AG04450 (cell line): ENCODE measurements at places on chromosomes 1 and 21.

DNA sequence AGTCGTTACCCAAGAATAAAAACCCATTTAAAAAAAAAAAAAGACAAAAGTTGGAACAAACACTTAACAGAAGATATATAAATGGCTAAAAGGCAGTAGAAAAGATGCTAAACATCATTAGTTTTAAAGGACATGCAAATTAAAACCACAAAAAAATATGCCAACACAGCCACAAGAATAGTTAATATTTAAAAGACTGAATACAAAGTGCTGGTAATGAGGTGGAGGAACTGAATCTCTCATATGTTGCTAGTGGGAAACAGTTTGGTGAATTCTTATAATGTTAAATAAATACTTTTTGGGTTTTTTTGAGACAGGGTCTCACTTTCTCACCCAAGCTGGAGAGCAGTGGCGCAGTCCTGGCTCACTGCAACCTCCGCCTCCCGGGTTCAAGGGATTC, 10.0 kb downstream of the LRRC40 start:
- no peak for DNase-seq

DNA sequence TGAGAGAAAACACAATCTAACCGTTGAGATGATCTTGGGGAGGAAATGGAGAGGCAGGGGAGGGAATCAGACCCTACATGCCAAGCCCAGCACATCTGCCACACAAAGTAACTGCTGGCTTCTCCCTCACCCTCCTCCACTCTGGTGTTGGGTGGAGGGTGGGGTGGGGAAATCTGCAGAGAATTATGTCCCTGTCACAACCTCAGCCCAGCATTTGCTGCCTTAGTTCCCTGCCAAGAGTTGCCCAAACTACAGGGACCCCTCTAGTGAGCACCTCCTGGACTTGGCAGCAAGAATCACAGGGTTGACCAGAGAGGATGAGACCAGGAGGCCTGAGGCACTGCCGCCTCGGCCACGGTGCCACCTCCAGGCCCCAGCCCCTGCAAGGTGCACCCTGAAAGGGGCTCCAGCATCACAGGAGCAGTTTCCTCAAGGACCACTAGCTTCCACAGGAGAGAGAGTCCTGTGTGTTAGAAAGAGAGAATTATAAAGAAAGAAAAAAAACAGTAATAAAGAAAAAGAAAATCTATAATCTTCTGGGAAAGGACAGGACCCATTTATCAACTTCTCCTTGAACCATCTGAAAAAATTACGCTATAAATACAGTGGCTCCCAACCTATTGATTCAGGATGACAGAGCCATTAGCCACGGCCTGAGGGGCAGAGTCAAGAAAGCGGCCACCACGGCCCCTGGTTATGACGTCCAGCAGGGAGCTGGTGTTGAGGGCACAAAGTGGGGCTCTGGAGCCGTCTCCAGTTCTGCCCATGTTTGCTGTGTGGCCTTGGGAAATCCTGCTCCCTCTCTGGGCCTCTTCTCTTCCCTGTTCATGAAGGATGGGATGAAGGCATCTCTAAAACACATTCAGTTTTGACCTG, 451.7 kb downstream of the MATN1 start:
- DNase-seq = no peak

GRCh38 chr1:7236844-7237515, 451.7 kb downstream of the CAMTA1 start:
- no peak for DNase-seq

- DNase-seq = no peak
These were observed 27.5 kb downstream of the LRRC8C start for GRCh38 chr1:89660224-89661061.

- no peak for DNase-seq
These were observed 20.4 kb upstream of the UBXN10 start for GRCh38 chr1:20165522-20165951.

- no peak for DNase-seq
These were observed 258.5 kb downstream of the BACH1 start for GRCh38 chr21:29557200-29557599.

- no peak for DNase-seq
These were observed 434 bp downstream of the EVA1B start for GRCh38 chr1:36322786-36323635.

DNA sequence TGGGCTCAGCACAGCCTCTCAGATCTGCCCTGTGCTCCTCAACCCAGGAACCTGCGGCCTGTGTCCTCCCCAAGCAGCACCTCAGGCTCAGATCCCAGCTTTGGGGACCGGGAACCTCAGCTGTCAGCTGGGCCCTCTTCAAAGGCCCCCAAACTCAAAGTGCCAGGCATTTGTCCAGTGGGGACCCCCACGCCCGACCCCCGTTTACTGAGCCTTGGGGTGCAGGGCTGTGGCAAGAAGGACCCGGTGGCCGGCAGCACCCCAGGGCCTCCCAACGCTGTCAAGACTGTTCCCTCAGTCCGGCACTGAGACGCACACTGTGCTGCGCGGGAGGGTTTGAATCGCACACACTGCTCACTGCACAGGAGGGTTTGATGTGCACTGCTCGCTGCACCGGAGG, 35.0 kb downstream of the MORN1 start:
- no peak for DNase-seq

DNA sequence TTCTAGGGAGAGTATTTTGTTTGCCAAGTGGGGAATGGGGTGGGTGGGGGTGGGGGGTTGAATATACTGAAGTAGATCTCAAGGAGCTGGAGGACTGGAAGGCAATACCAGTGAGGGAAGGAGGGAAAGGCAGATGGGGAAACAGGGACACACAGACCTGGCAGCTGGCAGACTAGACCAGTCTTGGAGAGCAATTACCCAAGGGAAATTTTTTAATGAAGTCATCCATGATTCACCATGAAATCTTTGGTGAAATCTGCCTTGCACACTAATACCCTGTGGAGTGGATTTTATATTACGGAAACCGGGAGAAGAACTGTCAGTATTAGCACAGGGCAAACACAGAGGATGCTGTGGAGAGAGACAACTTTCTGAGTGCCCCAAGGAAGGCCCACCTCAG, 29.7 kb upstream of the MARK1 start:
- no peak for DNase-seq

GRCh38 chr1:21912038-21912758, 24.9 kb downstream of the HSPG2 start:
- no peak for DNase-seq

- no peak for DNase-seq
These were observed 41.3 kb downstream of the LRRC71 start for GRCh38 chr1:156961709-156962108.

DNA sequence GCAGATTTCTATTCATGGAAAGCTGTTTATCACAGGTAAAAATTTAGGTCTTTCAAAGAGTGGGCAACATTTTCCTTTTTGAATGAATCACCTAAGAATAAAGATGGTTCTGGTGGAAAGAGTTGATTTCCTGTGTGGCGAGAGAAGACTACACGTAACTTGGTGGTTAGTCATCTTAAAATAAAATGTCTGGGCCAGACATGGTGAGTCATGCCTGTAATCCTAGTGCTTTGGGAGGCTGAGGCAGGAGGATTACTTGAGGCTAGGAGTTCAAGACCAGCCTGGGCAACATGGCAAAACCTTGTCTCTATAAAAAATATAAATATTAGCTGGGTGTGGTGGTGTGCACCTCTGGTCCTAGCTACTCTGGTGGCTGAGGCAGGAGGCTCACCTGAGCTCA, 65.7 kb downstream of the DISP1 start:
- DNase-seq = peak; percentile 29

DNA sequence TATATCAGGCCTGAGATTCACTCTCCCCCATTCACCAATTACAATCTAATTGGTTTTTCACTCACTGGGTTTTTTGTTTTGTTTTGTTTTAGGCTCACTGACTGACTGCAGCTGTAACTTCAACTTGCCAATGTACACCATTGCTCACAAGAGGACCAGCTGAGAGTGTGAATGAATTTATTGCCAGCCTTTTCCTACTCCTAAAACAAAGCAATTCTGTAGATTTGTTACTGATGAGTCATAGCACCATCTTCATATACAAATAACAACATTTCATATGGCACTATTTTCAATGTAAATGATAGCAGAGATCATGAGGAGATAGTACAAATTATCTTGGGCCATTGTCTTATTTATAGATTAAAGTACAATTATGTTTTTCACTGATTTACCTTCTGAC, 76.0 kb upstream of the DPYD start:
- DNase-seq = no peak

- DNase-seq = no peak
These were observed 42.2 kb downstream of the SPATA17 start for GRCh38 chr1:217673387-217673786.

GRCh38 chr1:205015241-205015640, 27.8 kb upstream of the CNTN2 start:
- no peak for DNase-seq

DNA sequence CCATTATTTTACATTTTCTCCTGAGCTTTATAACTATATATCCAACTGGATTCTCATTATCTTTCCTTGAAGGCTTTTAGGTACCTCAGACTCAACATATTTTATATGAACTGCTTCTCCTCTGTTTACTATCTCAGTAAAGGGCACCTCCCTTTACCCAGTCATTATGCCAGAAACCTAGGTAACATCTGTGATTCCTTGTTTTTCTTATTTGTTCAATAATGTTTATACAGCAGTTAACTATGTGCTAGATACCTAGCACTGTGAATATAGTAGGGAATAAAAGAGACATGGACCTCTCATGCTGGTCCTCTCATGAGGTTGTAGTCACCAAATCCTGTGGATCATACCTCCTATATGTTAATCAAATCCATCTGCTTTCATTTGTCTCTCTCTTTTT, 25.6 kb downstream of the PPP1R12B start:
- DNase-seq = no peak

- no peak for DNase-seq
These were observed 29.0 kb downstream of the DHCR24 start for GRCh38 chr1:54857746-54858561.

DNA sequence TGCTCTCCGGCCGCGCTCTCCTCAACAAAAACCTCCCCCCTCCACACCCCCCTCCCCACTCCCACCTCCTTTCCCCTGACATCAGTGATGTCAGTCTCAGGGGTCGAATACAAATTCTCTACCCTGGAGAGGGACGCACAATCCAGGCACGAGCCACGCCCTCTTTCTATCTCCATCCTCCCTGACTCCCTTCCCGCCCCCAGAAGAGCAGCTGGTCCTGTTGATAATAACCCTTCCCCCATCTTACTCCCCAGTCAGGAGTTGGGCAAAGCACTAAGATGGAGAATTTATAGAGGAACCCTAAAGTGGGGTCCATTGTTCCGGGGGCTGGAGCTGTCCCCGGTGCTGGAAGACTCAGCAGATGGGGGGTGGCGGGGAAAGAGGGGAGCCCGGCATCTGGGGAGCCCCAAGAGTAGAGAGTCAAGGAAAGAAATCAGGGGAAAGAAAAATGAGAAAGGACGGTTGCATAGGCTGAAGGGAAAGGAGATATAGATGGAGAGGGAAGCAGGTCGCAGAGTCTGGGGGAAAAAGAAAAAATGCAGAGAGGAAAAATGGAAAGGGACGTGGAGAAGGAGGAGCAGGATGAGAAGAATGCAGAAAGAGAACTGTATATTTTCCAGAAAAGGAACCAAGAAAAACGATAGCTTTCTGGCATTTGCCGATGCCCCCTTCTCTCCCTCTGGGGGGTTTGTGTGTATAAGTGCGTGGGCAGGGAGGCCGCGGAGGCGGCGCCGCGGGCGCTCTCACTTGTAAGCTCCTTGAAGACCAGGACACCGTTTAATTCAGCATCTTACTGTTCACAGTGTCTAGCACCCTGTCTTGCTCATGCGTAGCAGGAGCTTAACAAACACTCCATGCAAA, at the start of gene CELF3:
Gene CELF3, minus strand, starts transcription at position 33 of the 861 bp plus-strand sequence. CDS start 783 bp downstream, outside the sequence.
- DNase-seq = no peak

- no peak for DNase-seq
These were observed 36.0 kb downstream of the UBE4B start for GRCh38 chr1:10068605-10069294.

GRCh38 chr1:13498553-13498952, 15.2 kb downstream of the LRRC38 start:
- DNase-seq = no peak

DNA sequence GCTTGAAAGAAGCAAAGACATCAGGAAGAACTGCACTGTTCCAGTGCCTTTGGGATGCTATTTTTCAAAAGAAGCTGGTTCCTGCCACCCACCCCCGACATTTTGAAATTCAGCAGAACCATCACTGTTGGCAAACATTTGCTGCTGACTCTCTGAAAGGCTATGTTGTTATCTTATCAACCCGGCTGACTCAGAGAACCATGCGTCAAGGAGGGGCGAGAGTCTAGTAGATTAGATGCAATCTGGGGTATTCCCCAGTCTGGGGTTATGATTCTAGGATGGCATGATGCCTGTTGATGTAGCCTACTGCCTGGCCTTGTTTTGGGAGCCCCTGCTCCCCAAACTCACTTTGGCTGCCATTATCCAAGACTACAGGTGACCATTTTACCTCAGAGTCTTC, 267.8 kb upstream of the RUNX1 start:
- DNase-seq = no peak

DNA sequence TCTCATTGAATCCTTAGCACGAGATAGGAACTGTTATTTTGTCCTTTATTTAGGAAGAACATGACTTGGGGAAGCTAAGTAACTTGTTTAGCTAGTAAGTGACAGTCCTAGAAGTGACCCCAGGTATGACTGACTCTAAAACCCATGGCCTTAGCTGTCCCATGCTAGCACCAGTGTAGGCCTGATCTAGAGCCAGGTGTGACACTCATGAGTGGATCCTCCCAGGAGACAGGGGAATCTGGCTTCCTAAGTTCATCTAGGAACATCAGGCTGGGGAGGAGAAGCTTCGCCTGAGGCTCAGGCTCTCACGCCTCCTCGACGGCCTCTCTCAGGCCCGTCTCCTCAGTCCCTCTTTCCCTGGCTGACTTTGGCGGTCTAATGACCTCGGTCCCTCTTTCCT, 31.2 kb downstream of the CD48 start:
- no peak for DNase-seq

DNA sequence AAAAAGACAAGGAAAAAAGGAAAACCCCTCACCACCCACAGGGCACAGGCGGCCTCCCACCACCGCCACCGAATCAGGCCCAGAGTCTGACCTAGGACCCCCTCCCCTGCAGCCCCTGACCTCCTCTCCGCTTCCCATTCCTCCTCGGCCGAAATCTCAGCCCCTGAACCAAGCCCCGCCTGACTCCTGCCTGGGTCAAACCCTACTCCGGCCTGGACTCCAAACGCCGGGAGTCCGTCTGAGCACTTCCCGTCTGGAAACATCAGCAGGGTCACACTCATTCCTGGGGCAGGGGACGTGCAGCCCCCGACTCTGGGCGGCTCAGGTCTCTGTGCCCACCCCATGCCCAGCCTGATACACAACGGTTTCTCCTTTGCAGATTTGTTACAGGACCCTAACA, 26.4 kb upstream of the SUMO3 start:
- no peak for DNase-seq

GRCh38 chr1:88648706-88649105, 35.4 kb upstream of the PKN2 start:
- DNase-seq = no peak
